ENCODE measurements at places on chromosomes 5 and 9. TPM values are rescaled to one million over a fixed set of nuclear protein-coding genes. Genes with fewer than 3 reads are reported as not detected.

DNA sequence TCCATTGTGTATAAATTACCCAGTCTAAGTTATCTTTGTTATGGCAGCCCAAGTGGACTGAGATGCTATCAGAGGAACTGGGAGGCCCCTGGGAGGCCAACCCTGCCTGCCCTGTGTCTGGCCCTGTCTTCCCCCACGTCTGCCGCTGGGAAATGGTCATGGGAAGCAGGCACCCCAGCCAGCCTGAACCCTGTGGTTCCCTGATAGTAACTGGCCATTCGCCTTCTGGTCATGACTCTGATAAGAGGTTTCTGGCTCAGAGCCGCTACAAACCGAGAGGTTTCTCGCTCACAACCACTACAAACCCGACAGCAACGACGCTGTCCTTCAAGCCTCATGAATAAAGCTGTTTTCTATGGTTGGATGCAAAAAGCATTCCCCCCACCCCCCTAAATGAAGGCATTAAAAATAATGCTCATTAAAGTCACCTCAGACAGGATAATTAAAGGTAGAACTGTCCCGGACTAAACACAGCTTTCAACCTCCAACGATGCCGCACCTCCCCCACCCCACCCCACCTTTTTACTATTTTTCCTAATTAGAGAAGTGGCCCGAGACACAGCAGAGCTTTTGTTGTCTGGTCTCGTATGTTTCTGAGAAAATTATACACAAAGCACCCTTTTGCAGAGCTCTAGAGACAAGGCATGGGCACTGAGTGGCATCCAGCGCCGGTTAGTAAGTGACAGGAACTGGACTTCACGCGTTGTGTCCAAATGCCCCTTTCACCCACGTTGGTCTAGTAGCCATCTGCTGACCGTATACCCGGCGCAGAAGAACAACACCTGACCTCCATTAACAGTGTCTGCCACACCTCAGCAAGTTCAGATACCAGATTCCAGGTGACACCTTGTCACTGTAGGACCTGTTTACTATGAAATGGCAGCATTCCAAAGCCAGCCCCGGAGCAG, 140.8 kb downstream of the COL23A1 start:
- DNase-seq = no peak

DNA sequence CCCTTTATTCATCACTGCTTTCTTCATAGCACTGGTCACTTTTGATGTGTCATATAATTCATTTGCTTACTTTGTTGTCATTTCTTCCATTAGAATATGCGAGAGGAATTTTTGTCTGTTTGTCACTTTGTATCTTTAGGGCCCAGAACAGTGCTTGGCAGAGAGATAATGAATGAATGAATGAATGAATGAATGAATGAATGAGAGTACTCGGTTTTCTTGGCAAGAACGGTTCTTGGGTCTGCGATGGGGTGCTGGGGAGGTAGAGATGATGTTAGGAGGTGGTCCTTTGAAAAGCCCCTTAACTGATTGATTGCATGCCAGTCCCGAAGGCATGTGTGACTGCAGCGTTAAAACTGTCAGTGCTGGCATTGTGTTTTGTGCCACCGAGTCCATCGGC, 52.4 kb upstream of the LRRTM2 start:
- DNase-seq = no peak

DNA sequence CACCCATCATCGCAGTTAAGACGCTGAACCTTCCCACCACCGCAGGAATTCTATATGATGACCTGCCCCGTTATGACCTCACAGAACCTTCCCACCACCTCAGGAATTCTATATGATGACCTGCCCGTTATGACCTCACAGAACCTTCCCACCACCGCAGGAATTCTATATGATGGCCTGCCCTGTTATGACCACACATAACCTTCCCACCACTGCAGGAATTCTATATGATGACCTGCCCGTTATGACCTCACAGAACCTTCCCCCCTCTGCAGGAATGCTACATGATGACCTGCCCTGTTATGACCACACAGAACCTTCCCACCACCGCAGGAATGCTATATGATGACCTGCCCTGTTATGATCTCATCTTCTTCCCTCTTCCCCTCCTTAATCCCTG, 64.3 kb downstream of the IRX1 start:
- no peak for DNase-seq

GRCh38 chr5:36722900-36723299, 116.5 kb downstream of the SLC1A3 start:
- no peak for DNase-seq

- no peak for DNase-seq
These were observed 11.1 kb downstream of the WDR5 start for GRCh38 chr9:134146774-134147493.

GRCh38 chr9:37386988-37387387, 35.5 kb upstream of the GRHPR start:
- DNase-seq = no peak

GRCh38 chr5:86112249-86112648, 505.5 kb upstream of the COX7C start:
- no peak for DNase-seq

- no peak for DNase-seq
These were observed 378.4 kb downstream of the SPATA31D1 start for GRCh38 chr9:82367016-82367415.

- DNase-seq = no peak
These were observed 77.3 kb downstream of the ANGPTL2 start for GRCh38 chr9:127045148-127045547.

- DNase-seq = no peak
These were observed 555.4 kb upstream of the CLINT1 start for GRCh38 chr5:158414333-158414762.

- no peak for DNase-seq
These were observed 101.1 kb upstream of the NR4A3 start for GRCh38 chr9:99720455-99721050.

DNA sequence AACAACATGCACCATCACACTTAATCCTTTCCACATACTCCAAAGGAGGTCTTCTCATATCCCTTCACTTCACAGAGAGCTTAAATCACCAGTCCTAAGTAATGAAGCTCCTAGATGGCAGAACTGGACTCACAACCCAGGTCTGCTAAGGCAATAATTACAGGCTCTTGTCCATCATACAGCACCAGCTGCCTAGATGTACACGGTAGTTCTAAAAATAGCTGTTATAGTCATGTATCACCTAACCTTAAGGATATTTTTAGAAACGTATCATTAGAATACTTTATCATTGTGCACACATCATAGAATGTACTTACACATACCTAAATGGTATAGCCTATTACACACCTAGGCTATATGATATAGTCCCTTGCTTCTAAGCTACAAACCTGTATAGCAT, 644.6 kb upstream of the RGMB start:
- DNase-seq = no peak

DNA sequence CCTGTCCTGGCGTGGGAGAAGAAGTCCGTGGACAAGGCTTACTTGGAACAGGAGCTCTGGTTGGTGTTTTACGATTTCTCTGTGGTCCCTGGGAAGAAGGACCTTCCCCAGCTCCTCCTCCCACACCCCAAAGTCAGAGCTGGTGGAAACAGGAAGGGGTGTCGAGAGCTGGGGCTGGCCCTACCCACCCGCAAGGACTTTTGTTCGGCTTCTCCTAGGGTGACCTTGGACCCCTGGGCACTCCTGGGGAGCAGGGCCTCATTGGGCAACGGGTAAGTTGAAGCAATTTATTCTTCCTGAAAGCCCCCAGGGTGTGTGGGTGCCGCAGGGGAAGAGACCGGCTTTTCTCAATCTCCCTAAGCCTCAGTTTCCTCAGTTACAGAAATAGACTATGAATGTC, 53.9 kb upstream of the ORM1 start:
- DNase-seq = no peak

GRCh38 chr9:136432591-136432990, 7.1 kb downstream of the INPP5E start:
- DNase-seq = no peak

DNA sequence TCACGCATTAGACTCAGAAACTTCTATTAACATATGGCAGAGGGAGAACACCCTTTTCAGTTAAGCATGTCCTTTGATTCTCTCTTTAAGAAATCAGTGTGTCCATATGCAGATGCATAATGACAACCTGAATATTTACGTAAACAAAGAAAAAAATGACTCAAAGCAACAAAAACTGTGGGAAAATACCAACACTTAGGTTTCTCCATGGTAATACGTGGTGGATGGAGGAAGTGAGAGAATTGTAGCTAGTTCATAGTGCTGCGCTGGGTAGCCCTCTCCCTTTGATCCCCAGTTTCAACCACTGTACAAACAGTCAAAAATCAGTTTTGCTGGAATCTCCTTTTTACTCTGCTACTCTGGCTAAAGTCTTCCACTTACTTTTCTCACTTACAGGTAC, 2.0 kb upstream of the MAP3K1 start:
- DNase-seq = no peak

- DNase-seq = no peak
These were observed 81.0 kb upstream of the EQTN start for GRCh38 chr9:27377811-27378456.

- no peak for DNase-seq
These were observed 13.2 kb upstream of the LVRN start for GRCh38 chr5:115949096-115949495.

DNA sequence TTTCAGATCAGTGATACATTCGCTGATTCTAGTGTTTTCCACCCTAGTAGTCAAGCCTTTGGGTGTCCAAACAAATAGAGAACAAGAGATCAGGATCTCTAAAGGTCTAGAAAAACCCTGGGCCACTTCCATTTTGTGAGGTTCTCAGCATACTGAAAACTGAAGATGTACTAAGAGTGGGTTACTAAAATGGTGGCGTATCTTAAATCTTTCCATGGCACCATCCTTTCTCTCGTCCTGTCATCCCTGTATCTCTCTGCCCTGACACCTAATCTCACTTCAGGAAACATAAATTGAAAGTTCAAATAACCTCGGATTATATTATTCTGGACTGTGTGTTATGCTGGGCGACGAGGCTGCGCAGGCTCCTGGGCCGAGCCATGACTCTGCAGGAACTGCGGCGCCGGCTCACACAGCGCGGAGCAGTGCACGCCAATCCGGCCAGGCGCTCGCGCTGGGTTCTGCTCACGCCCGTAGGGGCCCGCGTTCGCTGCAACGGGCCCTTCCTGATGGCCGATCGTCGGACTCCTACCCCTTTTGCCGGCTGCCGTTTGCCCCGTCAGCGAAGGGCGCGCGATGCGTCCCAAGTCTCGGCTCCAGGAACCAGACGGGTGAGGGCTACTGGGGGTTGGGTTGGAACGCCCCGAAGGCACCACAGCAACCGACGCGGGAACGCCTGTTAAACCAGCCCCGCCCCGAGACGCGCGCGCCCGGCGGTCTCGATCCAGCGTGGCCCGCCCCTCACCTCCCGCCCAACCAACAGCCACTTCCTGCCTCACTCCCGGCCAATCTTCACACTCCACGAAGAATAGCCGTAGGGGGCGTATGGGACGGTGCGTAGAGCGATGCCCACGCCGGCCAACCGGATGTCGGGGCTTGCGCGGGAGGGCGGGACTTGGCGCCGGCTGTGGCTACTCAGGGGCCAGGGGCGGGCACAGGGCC, 503 bp upstream of the CANX start:
- DNase-seq = peak; percentile 99

GRCh38 chr5:159833088-159833487, 83.2 kb upstream of the ADRA1B start:
- DNase-seq = no peak

CDH9 gene
- polyA plus RNA-seq = not detected

TNFSF8 gene
- polyA plus RNA-seq = not detected

HTR4 gene
- not detected for polyA plus RNA-seq

KYAT1 gene
- polyA plus RNA-seq = 8.4 TPM

PRSS3 gene
- 4.3 TPM for polyA plus RNA-seq

GAPT gene
- not detected for polyA plus RNA-seq

BHMT2 gene
- polyA plus RNA-seq = not detected

PDLIM4 gene
- 0.20 TPM for polyA plus RNA-seq

STK32A gene
- 0.50 TPM for polyA plus RNA-seq

PCDHB2 gene
- 3.0 TPM for polyA plus RNA-seq
